ENCODE measurements at places on chromosomes 1 and 21.
A peak's percentile ranks its signal among the peaks of the same experiment; 100 is the strongest.

GRCh38 chr1:221775206-221775605 is 33.3 kb upstream of the DUSP10 start:
- no peak for DNase-seq

GRCh38 chr1:157288996-157289395 is 150.8 kb upstream of the ETV3 start:
- no peak for DNase-seq

DNA sequence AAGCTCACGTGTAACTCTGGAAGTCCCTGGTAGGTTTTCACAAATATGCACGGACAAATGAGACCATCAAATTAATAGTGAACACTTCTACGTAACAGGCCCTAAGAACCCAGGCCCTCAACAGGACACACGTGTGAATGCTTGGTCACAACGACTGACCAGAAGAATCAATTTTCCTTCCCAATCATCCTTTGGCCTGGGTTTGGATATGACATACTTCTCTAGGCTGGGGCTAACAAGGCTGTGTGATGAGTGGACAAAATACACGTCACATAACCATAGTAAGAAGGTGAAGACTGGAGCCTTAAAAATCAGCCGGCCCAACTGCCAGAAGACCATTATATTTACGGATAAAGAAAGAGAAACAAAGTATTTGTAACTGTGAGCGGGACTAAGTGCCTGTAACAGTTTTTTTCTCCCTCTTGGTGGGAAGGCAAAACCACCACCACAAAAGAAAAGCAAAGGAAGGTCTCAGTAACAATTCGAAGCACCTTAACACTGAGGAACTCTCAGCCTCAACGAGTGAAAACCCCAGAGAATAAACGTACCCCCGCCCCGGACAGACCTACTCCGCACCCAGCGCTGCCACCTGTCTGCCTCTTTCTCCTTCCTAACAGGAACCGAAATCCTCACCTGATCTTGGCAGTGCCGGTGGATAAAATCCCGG is 450 bp downstream of the SDE2 start:
- no peak for DNase-seq

DNA sequence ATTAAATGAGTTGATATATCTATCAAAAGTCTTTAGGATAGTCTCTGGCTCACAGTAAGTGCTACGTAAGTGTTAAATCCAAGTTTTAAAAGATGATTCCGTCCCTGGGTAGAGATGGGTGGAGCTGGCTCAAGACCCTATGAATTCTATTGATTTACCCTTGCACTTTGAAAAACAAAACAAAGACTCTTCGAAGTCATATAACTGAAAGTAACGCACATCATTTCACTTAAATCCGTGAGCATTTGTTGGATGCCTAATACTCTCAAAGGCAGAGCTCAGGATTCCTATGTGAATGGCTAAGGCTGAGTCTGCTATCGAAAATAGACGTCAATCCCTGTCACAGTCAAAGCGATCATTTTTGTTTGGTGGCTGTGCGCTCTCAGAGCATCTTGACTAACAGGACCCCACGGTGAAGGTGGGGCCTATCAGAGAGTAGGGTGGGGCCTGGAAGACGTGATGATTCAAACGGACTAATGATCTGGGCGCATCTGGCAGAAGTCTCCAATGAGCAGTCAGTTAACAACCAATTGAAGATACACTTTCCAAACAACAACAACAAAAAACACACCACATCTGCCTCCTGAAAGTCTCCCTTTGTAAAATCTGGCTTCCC is 1.2 kb upstream of the NUCKS1 start:
- DNase-seq: no peak

- no peak for DNase-seq
Observed at GRCh38 chr1:9710037-9710436, 58.5 kb downstream of the PIK3CD start.

DNA sequence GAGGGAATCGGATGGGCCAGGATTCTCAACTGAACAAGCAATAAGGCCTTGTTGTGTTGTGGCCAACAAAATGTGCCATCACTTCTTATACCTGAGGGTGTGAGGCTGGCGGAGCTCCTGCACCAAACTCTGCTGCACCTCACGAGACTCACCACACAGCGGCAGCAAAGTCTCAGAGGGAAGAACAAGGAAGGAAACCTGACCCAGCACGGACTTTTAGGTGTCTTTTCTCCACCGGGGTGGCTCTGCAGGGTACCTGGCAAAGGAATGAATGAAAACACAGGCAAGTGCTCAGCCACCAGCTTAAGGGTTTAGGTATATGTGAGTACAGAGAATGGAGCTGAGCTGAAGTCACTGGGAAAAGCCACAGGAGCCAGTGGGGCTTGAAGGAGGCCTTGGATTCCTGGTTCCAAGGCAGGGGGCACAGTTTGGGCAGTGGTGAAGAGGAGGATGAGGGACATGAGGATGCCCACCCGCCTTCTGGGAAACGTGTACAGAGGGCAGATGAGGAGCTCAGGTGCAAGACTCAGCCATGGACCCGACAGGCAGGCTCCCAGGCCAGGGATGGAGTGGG is 31.1 kb upstream of the HSD3B1 start:
- peak; percentile 23 for DNase-seq

DNA sequence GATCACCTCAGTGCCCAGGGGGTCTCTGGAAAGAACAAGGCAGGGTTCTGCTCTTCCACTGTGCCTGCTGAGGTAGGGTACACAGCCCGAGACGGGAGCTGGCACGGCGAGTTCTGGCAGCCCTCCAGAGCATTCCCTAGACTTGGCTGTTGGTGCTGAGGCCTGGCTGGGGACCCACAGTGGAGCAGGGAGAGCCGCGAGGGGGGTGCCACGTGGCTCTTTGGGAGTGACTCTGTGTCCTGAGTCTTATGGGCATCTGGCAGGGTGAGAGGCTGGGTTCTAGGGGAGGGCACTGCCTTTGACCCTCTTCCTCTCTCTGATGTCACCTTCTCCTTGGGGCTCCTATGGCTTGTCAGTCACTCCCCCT is 336.4 kb downstream of the CAMTA1 start:
- peak; percentile 44 for DNase-seq

DNA sequence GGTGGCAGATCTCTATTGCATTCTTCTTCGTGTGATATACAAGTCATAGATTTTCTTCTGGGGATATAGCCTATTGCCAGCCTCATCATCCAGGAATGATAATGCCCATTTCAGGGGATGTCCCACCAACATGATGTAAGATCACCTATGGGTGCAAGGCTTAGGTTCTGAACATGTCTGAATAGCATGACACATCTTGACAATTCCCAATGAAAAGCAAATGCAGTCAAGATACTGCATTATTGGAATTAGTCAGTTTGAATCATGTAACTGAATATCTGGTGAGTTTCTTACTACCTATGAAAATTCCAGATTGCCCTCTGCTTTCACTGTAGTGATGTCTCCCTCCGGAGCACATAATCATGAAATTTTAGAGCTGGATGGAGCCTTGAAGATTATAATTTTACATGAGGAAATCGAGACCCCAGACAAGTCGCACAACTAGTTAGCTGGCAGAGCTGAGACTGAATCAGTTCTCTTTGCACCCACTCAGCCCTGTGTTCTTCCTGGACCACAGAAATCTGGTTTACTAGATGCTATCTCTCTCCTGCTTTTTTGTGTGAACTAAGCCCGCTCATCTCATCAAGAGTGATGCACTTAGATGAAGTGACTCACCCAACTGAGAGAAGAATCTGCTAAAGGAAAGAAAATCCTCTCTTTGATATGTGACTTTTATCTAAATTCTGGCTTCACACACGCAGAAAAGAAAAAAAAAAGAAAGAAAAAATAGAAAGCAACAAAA is 65.0 kb downstream of the WDR64 start:
- no peak for DNase-seq

- DNase-seq: no peak
Observed at GRCh38 chr1:46479744-46480350, 9.8 kb upstream of the DMBX1 start.

DNA sequence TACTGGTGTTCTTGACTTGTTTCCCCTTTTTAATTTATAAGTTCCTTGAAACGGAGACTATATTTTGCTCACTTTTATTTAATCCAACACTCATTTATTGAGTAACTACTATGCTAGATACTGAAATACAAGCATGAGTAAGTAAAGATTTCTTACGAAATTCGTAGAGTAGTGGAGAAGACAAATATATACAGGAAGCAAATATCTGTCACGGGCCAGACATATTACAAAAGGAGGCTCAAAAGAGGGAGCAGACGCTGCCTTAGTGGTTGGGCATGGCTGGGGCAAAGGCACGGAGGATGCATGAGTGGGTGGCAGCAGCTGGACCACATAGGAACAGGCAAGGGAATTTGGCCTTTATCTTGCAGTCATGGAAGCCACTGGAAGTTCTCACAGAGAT is 6.8 kb downstream of the NCF2 start:
- DNase-seq: no peak

- DNase-seq: no peak
Observed at GRCh38 chr1:161071886-161072371, 2.2 kb upstream of the ARHGAP30 start.
